Breast epithelium (tissue), 4 donors: ENCODE measurements at places on chromosomes 4 and X. TPM values are rescaled to one million over a fixed set of nuclear protein-coding genes. Genes with fewer than 3 reads are reported as not detected.
A peak's percentile ranks its signal among the peaks of the same experiment; 100 is the strongest.

- no peak overlapping the region for H3K4me3 ChIP-seq
- H3K27ac ChIP-seq = no peak overlapping the region
Measured at GRCh38 chrX:130836447-130836846, 66.6 kb downstream of the ENOX2 start.

DNA sequence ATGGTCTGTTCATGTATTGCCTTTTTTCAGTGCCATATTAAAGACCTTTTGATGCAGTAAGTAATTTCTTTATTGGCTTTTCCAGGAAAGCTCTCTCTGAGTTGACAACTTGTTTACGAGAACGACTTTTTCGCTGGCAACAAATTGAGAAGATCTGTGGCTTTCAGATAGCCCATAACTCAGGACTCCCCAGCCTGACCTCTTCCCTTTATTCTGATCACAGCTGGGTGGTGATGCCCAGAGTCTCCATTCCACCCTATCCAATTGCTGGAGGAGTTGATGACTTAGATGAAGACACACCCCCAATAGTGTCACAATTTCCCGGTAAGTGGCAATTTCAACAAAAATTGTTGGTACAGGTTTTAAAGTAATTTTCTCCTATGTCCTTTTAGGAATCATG, 148.0 kb downstream of the STIM2 start:
- no peak overlapping the region for H3K27ac ChIP-seq
- H3K4me3 ChIP-seq = no peak overlapping the region
- DNase-seq = no peak
- no peaks in the 10 kb centered on the region for H3K36me3 ChIP-seq
- H3K4me1 ChIP-seq = no peaks in the 10 kb centered on the region

DNA sequence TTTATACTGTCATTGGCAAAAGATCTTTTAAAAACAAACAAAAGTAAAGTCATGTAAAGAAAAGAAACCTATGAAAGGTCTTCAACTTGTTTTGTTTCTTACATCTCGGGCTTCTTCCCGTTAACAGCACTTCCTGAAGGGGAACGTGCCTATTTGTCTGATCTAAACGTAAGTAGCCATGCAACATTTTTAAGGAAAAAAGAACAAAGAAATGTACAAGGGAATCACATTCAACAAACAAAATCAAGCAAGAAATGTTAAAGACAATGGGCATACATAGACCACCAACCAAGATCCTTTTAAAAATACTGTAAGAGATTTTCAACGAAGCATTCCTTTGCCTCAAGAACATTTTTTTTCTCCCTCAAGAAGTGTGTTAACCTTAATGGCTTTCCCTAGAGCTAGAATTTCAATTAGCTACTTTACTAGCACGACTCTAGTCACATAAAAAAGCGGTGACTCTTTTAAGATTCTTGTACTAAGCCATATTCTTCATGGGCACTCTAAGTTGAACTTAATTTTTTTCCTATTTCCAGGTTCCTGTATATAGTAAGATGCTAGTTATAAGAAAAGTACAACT, 112.0 kb upstream of the TTC29 start:
- H3K27me3 ChIP-seq = no peaks in the 10 kb centered on the region
- no peaks in the 10 kb centered on the region for H3K4me1 ChIP-seq
- no peak for DNase-seq
- H3K4me3 ChIP-seq = peak overlapping the region; percentile 47

GRCh38 chrX:144849141-144849540, 398.2 kb upstream of the SPANXN1 start:
- H3K27me3 ChIP-seq = no peaks in the 10 kb centered on the region
- no peak for DNase-seq
- no peaks in the 10 kb centered on the region for H3K4me1 ChIP-seq
- H3K27ac ChIP-seq = no peak overlapping the region

DNA sequence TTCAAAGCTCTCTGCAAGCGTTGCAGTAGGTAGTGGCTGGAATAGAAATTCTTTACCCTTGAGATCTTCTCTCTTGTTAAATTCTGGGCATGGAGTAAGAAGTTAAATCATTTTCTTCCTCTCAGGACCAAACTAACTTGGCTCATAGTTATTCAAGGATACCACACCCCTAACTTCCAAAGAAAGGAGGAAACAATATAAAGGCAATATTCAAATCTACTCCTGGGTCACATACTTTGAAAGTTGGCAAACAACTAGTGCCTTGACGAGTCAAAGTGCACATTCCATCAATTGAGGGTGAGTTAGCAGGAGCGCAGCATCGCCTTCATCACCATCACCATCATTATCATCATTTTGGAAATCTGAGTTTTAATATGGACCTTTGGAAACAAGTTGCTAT, 20.4 kb upstream of the KIT start:
- no peaks in the 10 kb centered on the region for H3K36me3 ChIP-seq
- no peak overlapping the region for H3K4me3 ChIP-seq
- DNase-seq = no peak
- no peak overlapping the region for H3K27ac ChIP-seq

- H3K36me3 ChIP-seq = no peaks in the 10 kb centered on the region
- H3K27me3 ChIP-seq = no peaks in the 10 kb centered on the region
- DNase-seq = peak; percentile 40
Measured at GRCh38 chr4:2963966-2964471, 648 bp downstream of the GRK4 start.

- no peak overlapping the region for H3K4me3 ChIP-seq
- no peaks in the 10 kb centered on the region for H3K4me1 ChIP-seq
- no peaks in the 10 kb centered on the region for H3K27me3 ChIP-seq
- H3K27ac ChIP-seq = no peak overlapping the region
Measured at GRCh38 chr4:98749206-98749605, 90.8 kb upstream of the TSPAN5 start.

- DNase-seq = no peak
- no peaks in the 10 kb centered on the region for H3K27me3 ChIP-seq
- no peak overlapping the region for H3K27ac ChIP-seq
- H3K36me3 ChIP-seq = no peaks in the 10 kb centered on the region
- H3K4me3 ChIP-seq = no peak overlapping the region
- no peaks in the 10 kb centered on the region for H3K4me1 ChIP-seq
Measured at GRCh38 chr4:75412746-75413145, 101.5 kb downstream of the RCHY1 start.

- no peaks in the 10 kb centered on the region for H3K4me1 ChIP-seq
- no peak for DNase-seq
- no peak overlapping the region for H3K4me3 ChIP-seq
- no peaks in the 10 kb centered on the region for H3K36me3 ChIP-seq
- H3K27me3 ChIP-seq = no peaks in the 10 kb centered on the region
Measured at GRCh38 chr4:14078326-14078725, 450.8 kb upstream of the BOD1L1 start.

GRCh38 chrX:76148753-76149152, 24.1 kb upstream of the PBDC1 start:
- no peak for DNase-seq
- no peaks in the 10 kb centered on the region for H3K4me1 ChIP-seq
- H3K27me3 ChIP-seq = peaks cover 7% of the 10 kb centered on the region
- peak overlapping the region; percentile 30 for H3K4me3 ChIP-seq
- H3K36me3 ChIP-seq = no peaks in the 10 kb centered on the region

- DNase-seq = no peak
- no peak overlapping the region for H3K4me3 ChIP-seq
- H3K27ac ChIP-seq = peak overlapping the region; percentile 52
- H3K27me3 ChIP-seq = peaks cover 80% of the 10 kb centered on the region
Measured at GRCh38 chrX:136065044-136065671, 79.9 kb downstream of the SLC9A6 start.

GRCh38 chr4:153757407-153757806, 2.4 kb downstream of the RNF175 start:
- no peaks in the 10 kb centered on the region for H3K27me3 ChIP-seq
- no peak overlapping the region for H3K4me3 ChIP-seq
- no peaks in the 10 kb centered on the region for H3K4me1 ChIP-seq
- H3K27ac ChIP-seq = no peak overlapping the region

DNA sequence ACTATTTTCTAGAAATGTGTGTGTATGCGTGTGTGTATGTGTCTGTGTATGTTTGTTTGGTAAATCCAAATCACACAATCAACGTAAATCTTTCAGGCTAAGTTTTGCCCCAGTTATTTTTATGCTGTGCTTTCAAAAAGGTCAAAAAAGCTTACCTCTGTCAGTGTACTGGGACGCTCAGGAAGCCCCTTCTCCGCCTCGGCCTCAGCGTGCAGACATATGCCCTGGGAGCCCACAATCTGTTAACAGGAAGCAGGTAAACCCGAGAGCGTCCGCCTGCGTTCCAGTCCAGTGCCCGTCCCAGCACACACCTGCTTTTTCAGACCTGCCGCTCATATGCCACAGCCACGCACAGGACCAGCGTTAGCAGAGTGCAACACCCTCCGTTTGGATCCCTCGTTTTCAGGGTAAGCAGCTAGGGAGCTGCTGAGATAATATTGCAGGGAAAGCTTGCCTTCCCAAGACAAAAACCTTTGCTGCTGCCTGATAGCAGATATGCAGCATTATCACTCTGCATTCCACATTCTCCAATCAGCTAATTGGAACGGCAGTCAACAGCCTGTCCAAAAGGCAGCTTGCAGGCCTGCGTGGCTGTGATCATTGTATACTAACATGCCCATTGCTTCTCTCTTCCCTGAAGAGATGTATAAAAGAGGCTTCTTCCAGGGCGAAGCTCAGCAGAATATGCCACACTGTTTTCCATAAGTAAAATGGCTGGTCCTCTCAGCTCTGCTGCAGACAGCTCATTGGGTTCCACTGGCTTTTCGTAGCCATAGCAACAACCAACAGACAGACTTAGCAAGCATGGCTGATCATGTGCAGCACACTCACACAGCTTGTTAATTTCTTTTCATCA, at the start of gene SORBS2:
SORBS2 (minus strand) TSS at position 686 of the 856 bp plus-strand sequence. CDS start 121,623 bp downstream, outside the sequence.
- H3K27me3 ChIP-seq = no peaks in the 10 kb centered on the region
- H3K4me3 ChIP-seq = peak within 1 kb of the TSS; percentile 67
- no peaks in the 10 kb centered on the region for H3K36me3 ChIP-seq
- H3K27ac ChIP-seq = peak within 1 kb of the TSS; percentile 74

DNA sequence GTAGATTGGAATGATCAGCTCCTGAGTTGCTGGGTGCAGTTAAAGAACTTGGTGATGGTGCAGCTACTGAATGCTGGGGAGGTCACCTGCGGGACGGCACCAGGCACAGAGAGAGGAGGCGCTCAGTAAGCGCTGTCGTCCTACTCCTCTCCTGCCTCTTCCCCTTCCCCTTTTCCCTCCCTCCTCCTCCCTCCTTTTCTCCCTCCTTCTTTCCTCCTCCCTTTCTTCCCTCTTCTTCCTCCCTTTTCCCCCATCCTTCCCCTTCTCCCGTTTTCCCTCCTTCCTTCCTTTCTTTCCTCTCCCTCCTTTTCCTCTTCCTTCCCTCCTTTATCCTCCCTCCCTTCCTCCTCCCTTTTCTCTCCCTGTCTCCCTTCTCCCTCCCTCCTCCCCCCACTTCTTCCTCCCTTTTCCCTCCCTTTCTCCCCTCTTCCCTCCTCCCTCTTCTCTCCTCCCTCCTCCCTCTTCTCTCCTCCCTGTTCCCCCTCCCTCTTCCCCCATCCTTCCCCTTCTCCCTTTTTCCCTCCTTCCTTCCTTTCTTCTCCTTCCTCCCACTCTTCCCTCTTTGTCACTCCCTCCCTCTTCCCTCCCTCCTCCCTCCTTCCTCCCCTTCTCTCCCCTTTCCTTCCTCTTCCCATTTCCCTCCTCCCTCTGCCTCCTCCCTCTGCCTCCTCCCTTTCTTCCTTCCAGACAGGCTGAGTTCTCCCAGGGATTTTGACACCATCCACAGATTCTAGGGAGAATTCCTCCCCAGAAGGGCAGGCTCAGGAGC, 87.9 kb upstream of the PSAPL1 start:
- H3K27me3 ChIP-seq = peaks cover 60% of the 10 kb centered on the region
- no peaks in the 10 kb centered on the region for H3K36me3 ChIP-seq
- no peaks in the 10 kb centered on the region for H3K4me1 ChIP-seq
- H3K4me3 ChIP-seq = no peak overlapping the region
- DNase-seq = no peak

DNA sequence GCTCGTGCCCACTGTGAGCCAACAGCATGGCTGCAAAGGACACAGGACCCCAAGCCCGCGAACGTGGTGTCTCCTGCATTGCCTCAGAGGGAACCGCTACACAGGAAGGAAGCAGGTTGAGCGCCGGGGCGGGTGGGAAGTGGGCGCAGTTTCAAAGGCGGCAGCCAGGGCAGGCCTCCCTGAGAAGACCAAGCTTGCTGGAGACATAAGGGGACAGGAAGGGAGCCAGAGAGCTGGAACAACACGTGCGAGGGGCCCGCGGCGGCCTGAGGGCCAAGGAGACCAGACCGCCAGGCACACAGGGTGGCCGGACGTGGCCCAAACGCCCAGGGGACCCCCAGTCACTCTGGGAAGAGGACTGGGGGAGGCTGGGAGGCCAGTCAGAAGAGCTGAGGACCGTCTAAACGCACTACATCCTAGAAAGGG, 32.0 kb downstream of the CTBP1 start:
- H3K27me3 ChIP-seq = no peaks in the 10 kb centered on the region
- no peaks in the 10 kb centered on the region for H3K4me1 ChIP-seq
- no peaks in the 10 kb centered on the region for H3K36me3 ChIP-seq
- peak overlapping the region; percentile 5 for H3K27ac ChIP-seq

DNA sequence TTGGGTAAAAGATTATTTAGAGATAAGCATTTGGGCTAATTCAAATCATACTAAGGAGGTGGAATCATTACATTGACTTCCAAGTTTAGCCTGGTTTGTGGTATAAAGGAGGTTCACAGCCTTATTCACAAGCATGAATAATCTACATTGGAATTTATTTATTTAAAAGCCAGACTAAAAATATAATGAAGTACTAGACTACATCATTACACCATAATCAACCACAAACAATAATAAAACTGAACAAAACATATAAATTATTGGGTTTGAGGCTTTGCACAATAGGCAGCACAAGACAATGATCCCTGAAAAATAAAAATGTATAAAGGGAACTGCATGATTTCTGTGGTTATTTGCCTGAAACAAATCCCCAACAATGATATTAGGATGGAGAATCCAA, 314.0 kb downstream of the GBA3 start:
- no peak overlapping the region for H3K4me3 ChIP-seq
- no peaks in the 10 kb centered on the region for H3K4me1 ChIP-seq
- no peak for DNase-seq
- H3K27ac ChIP-seq = no peak overlapping the region
- no peaks in the 10 kb centered on the region for H3K36me3 ChIP-seq

- no peak overlapping the region for H3K4me3 ChIP-seq
- DNase-seq = no peak
- H3K36me3 ChIP-seq = no peaks in the 10 kb centered on the region
- peaks cover 14% of the 10 kb centered on the region for H3K27me3 ChIP-seq
- no peak overlapping the region for H3K27ac ChIP-seq
Measured at GRCh38 chrX:30904186-30904585, 15.1 kb upstream of the TAB3 start.

GRCh38 chr4:126526335-126526734, 1106.4 kb upstream of the INTU start:
- H3K36me3 ChIP-seq = no peaks in the 10 kb centered on the region
- no peaks in the 10 kb centered on the region for H3K27me3 ChIP-seq
- no peak for DNase-seq
- H3K4me3 ChIP-seq = no peak overlapping the region
- H3K27ac ChIP-seq = no peak overlapping the region

- no peaks in the 10 kb centered on the region for H3K36me3 ChIP-seq
- H3K27me3 ChIP-seq = no peaks in the 10 kb centered on the region
- DNase-seq = peak; percentile 30
- H3K27ac ChIP-seq = peak overlapping the region; percentile 69
- H3K4me1 ChIP-seq = no peaks in the 10 kb centered on the region
Measured at GRCh38 chr4:184196730-184197385, 20.8 kb downstream of the ENPP6 start.

- no peaks in the 10 kb centered on the region for H3K4me1 ChIP-seq
- H3K27me3 ChIP-seq = no peaks in the 10 kb centered on the region
- no peaks in the 10 kb centered on the region for H3K36me3 ChIP-seq
Measured at GRCh38 chrX:124018023-124018422, 56.5 kb downstream of the STAG2 start.

The LUZP4 gene
- not detected for total RNA-seq

The GC gene
- not detected for total RNA-seq

The CCSER1 gene
- total RNA-seq = 6.4 TPM

The CXCL1 gene
- 17.7 TPM for total RNA-seq

The COL4A5 gene
- 13.6 TPM for total RNA-seq

The PDE6B gene
- total RNA-seq = 2.7 TPM

The TMSB15A gene
- total RNA-seq = 1.3 TPM

The HS3ST1 gene
- total RNA-seq = 1.6 TPM
